ENCODE measurements at places on chromosomes 7 and 10.

GRCh38 chr7:95011995-95012394, 104.6 kb downstream of the PPP1R9A start:
- H3K36me3 ChIP-seq = no peaks in the 10 kb centered on the region
- no peaks in the 10 kb centered on the region for H3K4me1 ChIP-seq
- no peak overlapping the region for H3K4me3 ChIP-seq

- DNase-seq = no peak
- H3K27me3 ChIP-seq = no peaks in the 10 kb centered on the region
- no peaks in the 10 kb centered on the region for H3K36me3 ChIP-seq
- no peak overlapping the region for H3K27ac ChIP-seq
- no peak overlapping the region for H3K4me3 ChIP-seq
- no peaks in the 10 kb centered on the region for H3K4me1 ChIP-seq
Measured at GRCh38 chr7:23514755-23515154, 17.0 kb downstream of the TRA2A start.

DNA sequence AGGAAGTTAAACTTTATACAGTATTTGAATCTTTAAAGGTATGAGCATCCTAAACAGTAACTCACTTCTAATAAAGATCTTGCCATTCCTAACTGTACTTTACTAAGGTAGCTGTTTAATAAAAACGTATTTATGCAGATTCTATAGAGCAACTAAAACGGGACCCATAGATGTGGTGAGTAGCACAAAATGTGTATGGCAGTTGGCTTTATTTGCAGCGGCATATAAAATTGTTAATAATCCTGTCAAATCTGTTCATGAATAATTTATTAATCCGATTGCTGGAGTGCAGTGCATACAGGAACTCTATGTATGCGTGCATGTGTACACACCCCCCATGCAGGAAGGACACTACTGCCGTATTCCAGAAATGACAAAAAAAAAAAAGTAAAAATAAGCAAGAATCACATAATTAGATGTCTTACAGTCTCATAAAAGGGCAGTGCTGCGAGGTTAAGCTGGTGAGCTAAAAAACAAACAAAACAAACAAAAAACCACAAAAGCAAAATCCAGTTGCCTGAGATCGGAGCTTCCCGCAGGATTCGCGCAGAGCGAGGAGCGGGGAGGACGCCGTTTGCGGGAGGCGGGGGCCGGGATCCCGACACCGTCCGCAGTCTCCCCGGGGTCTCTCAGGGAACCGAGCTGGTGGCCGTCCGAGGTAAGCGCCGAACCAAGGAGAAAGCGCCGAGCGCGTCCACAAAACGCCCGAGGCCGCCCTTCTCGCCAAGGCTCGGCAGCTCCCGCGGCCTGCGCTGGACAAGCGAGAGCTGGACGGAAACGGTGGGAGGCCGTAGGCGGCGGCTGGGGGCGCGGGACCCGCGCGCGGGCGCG, 518 bp upstream of the COMMD3 start:
- peak overlapping the region; percentile 79 for H3K4me3 ChIP-seq
- no peaks in the 10 kb centered on the region for H3K27me3 ChIP-seq
- H3K27ac ChIP-seq = peak overlapping the region; percentile 93
- H3K4me1 ChIP-seq = no peaks in the 10 kb centered on the region

DNA sequence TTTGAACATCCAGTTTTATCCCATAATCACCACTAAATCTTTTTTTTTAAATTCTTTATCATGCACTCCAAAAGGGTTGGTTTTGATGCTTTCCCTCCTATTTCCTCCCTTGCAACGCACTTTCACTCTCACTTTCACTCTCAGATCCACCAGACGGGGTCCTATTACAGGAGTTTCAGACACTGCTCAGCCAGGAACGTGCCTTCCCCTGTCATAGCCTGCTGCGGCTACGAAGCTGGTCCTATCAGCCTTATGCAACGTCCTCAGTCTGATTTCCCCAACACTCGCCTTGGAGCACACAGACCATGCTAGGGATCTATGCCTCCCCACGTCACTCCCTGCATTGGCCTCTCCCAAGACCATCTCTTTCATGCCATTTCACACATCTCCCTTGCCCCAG, 23.4 kb downstream of the ZPBP start:
- peak overlapping the region; percentile 55 for H3K4me3 ChIP-seq
- no peaks in the 10 kb centered on the region for H3K27me3 ChIP-seq
- H3K36me3 ChIP-seq = no peaks in the 10 kb centered on the region
- H3K4me1 ChIP-seq = peaks cover 5% of the 10 kb centered on the region

DNA sequence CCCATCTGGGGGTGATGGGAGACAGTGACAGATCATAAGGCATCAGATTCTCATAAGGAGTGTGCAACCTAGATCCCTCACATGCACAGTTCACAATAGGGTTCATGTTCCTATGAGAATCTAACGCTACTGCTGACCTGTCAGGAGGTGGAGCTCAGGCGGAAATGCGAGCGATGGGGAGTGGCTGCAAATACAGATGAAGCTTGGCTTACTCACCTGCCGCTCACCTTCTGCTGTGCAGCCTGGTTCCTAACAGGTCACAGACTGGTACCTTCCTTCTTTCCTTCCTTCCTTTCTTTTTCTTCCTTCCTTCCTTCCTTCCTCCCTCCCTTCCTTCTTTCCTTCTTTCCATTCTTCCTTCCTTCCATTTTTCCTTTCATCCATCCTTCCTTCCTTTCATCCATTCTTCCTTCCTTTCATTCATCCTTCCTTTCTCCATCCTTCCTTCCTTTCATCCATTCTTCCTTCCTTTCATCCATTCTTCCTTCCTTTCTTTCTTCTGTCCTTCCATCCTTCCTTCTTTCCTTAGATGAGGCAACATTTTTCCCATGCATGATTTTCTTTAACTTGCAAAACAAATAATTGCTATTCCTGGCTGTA, 370.0 kb upstream of the AUTS2 start:
- H3K27ac ChIP-seq = no peak overlapping the region
- no peaks in the 10 kb centered on the region for H3K4me1 ChIP-seq
- no peak overlapping the region for H3K4me3 ChIP-seq
- no peak for DNase-seq
- H3K27me3 ChIP-seq = no peaks in the 10 kb centered on the region
- no peaks in the 10 kb centered on the region for H3K36me3 ChIP-seq

DNA sequence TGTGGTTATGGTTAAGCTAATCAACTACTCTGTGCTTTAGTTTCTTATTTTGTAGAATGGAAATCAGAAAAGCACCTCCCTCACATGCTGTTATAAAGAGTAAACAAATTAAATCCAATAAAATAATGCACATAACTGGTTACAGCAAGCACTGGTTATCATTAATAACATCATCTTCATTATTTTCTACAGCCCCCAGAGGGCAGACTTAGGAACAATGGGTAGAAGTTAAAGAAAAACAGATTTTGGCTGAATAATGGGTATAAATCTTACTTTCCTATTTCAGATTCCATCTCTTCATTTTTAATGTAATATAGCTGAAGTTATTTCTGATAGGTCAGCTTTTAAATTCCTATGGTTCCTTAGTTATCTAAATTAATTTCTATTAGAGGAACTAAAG, 126.5 kb downstream of the DOCK4 start:
- no peaks in the 10 kb centered on the region for H3K36me3 ChIP-seq
- peaks cover 4% of the 10 kb centered on the region for H3K4me1 ChIP-seq
- no peak overlapping the region for H3K27ac ChIP-seq
- DNase-seq = no peak

GRCh38 chr7:84838857-84839256, 348.0 kb downstream of the SEMA3D start:
- no peaks in the 10 kb centered on the region for H3K4me1 ChIP-seq
- no peak overlapping the region for H3K27ac ChIP-seq
- no peaks in the 10 kb centered on the region for H3K27me3 ChIP-seq
- H3K36me3 ChIP-seq = no peaks in the 10 kb centered on the region

- no peaks in the 10 kb centered on the region for H3K36me3 ChIP-seq
- H3K4me3 ChIP-seq = no peak overlapping the region
- no peaks in the 10 kb centered on the region for H3K27me3 ChIP-seq
- H3K27ac ChIP-seq = no peak overlapping the region
Measured at GRCh38 chr7:147859033-147859432, 731.5 kb upstream of the C7orf33 start.

- no peak overlapping the region for H3K27ac ChIP-seq
- no peak for DNase-seq
- H3K4me3 ChIP-seq = no peak overlapping the region
- no peaks in the 10 kb centered on the region for H3K36me3 ChIP-seq
Measured at GRCh38 chr10:124990671-124991625, 49.0 kb downstream of the ZRANB1 start.

GRCh38 chr10:74957285-74957961, 131.0 kb downstream of the KAT6B start:
- peaks cover 4% of the 10 kb centered on the region for H3K4me1 ChIP-seq
- H3K27me3 ChIP-seq = no peaks in the 10 kb centered on the region
- H3K36me3 ChIP-seq = no peaks in the 10 kb centered on the region
- no peak overlapping the region for H3K27ac ChIP-seq
- H3K4me3 ChIP-seq = peak overlapping the region; percentile 26
- no peak for DNase-seq

DNA sequence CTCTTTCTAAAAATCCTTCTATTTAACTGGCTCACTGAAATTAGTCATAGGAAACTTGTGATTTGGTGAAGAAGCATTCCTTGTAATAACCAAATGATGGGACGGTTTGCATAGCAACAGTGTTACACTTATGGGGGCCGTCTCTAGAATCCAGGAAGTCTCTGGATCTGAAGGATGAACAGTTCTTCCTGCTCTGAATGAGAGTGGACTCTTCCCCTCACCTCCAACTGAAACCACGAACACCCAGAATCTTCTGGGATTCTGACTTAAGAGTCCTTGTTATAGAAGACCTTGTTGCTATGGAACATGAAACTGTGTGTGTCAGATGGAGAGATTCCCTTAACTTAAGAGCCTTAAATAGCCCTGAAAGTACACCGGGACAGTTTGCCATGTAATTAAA, 23.2 kb downstream of the NOLC1 start:
- H3K36me3 ChIP-seq = no peaks in the 10 kb centered on the region
- no peak for DNase-seq
- no peaks in the 10 kb centered on the region for H3K27me3 ChIP-seq
- no peaks in the 10 kb centered on the region for H3K4me1 ChIP-seq

DNA sequence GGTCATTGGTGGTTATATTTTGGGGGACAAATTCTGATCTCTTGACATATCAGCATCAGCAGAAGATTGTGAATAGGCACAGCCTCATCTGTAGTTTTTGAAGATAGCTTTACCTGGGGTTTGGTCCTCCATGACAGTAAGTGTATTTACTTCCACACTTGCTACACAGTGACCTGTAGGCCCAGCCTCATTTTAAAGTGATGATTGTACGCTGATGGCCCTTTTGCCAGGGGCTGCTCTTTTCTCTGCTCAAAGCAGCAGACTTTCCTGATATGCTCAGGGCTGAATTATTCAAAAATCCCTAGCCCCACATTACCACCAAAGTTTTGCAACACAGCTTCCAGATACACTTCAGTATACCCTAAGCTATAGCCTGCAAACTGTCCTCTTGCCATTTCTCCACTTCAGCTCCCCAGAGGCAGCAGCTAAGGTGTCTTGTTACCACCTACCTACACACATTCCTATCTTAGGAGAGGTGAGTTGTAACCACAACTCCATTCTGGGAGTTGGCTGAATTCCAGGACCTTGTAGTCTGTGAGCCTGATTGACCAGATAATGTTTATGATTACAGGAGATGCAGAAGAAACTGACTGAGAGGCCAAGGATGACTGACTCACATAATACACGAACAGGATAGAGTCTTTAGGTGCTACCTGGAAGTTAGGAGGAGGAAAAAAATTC, 6.0 kb downstream of the ASB4 start:
- H3K4me1 ChIP-seq = no peaks in the 10 kb centered on the region
- no peak overlapping the region for H3K27ac ChIP-seq
- H3K4me3 ChIP-seq = no peak overlapping the region
- H3K36me3 ChIP-seq = no peaks in the 10 kb centered on the region
- DNase-seq = no peak

GRCh38 chr7:4791738-4792536, 16.5 kb downstream of the AP5Z1 start:
- no peaks in the 10 kb centered on the region for H3K27me3 ChIP-seq
- H3K27ac ChIP-seq = no peak overlapping the region
- peaks cover 17% of the 10 kb centered on the region for H3K36me3 ChIP-seq
- no peak for DNase-seq
- H3K4me3 ChIP-seq = peak overlapping the region; percentile 39

- no peak overlapping the region for H3K27ac ChIP-seq
- no peaks in the 10 kb centered on the region for H3K36me3 ChIP-seq
- DNase-seq = no peak
Measured at GRCh38 chr10:129716211-129716681, 247.8 kb downstream of the EBF3 start.

DNA sequence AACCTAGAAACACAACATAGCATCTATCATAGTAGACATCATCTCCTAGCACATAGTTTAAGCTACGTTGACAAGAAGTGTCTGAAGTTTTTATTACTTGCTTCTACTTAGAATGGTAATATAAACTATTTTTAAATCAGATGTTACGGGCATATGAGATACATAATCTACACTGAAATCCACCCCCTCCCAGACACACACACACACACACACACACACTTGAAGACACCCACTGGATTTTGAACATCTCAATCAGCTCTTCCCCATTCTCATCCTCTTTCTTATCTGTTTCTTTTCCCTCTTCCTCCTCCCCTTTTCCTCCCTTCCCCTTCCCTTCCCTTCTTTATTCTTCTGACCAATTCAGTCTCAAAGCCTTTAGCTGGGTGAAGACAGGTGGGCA, 175.9 kb downstream of the PAXIP1 start:
- no peaks in the 10 kb centered on the region for H3K36me3 ChIP-seq
- no peak overlapping the region for H3K27ac ChIP-seq
- DNase-seq = no peak

DNA sequence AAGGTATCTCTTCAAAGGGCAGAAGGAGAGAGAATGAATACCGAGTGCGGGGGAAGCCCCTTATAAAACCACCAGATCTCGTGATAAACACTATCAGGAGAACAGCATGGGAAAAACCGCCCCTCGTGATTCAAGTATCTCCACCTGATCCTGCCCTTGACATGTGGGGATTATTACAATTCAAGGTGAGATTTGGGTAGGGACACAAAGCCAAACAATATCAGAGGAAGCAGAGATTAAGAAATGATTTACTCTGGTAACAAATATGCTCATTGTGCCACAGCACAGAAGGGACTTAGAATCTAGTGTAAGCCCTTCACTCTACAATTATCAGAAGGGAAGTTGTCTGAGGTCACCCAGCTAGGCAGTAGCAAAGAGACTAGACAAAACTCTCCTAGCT, 40.1 kb upstream of the ZNRF2 start:
- H3K27ac ChIP-seq = no peak overlapping the region
- no peaks in the 10 kb centered on the region for H3K4me1 ChIP-seq
- no peak for DNase-seq
- no peak overlapping the region for H3K4me3 ChIP-seq

DNA sequence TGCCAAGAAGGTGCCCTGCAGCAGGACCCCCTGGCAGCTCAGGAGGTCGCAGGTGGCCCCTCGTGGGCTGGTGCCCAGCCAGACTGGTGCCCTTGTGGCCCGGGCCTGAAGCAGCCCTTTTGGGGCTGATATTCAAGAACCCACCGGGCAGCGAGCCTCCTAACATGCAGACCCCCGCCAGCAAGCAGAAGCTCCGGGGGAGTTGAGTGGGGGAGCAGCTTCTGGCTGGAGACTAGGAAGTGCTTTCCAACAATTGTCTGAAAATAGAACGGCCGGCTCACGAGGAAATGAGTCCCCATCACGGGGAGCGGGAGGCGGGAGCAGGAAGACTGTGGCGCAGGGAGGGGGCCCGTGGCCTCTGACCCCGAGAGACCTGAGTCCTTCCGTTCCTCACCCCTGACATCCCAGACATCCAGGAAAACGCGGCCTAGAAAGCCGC, 9.5 kb upstream of the INTS1 start:
- H3K4me3 ChIP-seq = peak overlapping the region; percentile 50
- DNase-seq = no peak
- peak overlapping the region; percentile 94 for H3K27ac ChIP-seq
- no peaks in the 10 kb centered on the region for H3K36me3 ChIP-seq
- H3K4me1 ChIP-seq = no peaks in the 10 kb centered on the region
- no peaks in the 10 kb centered on the region for H3K27me3 ChIP-seq
